ENCODE measurements at places on chromosomes 3 and 15.

GRCh38 chr15:95459273-95459672 lies 871.2 kb upstream of the NR2F2 start:
- no peak for DNase-seq

DNA sequence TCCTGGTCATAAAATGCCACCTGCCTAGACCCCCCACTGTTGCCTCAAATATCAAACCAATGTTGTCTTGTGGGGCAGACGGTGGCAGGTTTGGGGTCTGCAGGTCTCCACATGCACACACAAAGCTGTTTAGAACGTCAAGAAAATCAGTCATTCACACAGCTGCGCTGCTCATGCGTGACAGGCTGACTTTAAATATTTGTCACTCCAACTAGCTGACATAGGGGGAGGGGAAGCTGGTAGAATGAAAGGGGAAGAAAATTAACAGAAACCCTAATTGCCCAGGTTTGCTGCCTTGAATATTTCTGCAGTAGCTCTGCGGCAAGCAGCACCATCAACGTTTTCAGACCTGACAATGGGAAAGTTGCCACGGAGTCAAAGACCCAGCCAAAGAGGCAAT lies 201.8 kb downstream of the ABHD5 start:
- no peak for DNase-seq

DNA sequence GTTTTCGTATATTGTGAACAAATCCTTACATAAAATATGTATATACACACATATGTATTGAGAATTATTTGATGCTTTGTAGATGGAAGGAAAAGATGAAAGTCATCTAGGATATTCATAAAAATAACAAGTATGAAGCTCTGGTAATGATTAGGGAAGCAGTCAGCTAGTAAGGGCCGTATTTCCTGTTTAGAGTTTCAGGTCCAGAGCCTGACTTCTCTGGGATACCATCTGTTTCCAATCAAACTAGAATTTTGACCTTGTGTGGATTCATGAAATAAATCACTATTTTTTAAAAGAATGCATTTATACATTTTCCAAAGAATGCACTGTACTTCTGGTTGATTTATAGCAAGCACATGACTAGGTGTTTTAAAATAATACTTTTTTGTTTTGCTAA lies 156.1 kb upstream of the CGNL1 start:
- DNase-seq = no peak

DNA sequence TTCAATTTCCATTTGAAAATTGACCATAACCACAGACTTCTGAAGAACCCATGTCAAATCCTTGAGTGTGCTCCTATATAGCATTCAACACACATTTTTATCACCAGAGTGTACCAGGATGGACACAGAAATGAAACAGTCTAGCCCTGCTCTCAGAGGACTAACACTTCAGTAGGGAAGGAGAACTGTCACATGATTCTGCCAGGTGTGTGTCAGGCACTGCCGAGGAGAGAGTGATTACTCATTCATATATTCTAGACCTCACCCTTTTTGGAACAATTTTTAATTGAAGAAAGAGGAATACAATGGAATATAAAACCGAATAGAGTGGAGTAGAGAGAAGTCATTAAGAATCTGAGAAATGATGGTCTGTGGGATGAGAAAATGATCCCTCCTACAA lies 125.8 kb downstream of the ERC2 start:
- no peak for DNase-seq

DNA sequence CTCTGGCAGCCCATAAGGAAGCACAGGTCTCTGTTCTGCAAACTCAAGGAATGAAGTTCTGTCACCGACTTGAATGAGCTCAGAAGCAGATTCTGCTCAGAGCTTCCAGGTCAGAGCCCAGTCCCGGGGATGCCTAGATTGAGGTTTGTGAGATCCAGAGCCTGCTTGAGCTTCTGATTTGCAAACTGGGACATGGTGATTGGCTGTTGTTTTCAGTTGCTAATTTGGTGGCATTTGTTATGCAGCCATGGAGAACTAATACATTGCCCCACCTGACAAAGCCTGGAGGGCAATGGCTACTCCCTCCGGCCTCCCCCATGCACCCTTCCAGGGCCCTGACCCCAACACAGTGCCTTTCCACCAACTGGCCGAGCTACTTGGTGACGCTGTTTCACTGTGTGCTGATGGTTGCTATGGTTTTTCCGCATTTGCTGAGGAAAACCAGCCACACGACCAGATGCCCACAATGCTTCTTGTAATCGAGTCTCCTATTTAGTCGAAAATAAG lies 379.5 kb upstream of the ATP10A start:
- no peak for DNase-seq

DNA sequence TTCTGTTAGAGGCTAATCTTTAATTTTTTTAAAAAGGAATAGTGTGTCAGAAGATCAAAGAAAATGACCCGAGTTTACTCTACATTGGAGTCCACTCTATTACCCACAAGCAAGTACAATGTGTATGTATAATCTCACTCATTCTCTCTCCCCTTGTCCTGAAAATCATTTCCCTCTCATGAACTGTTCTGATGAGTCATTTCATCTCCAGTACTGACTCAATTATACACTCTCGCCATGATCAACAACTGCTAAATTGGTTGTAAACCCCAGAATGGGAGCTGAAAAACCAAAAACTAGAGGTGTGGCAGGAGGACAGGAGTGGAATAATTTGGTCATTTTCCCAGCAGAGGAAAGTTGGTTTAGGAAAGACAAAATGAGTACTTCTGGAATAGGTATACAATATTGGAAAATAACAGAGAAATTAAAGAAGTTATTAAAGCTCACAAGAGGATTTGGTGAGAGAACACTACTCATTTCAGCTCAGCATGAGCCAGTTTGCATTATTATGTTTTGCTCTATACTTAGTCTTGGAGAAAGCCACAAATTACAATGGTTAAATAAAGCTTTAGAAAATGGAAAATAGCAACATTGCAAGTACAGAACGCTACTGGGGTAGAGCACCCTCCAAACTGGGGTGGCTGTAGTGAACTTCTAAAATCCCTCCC lies 144.3 kb upstream of the PFN2 start:
- no peak for DNase-seq

DNA sequence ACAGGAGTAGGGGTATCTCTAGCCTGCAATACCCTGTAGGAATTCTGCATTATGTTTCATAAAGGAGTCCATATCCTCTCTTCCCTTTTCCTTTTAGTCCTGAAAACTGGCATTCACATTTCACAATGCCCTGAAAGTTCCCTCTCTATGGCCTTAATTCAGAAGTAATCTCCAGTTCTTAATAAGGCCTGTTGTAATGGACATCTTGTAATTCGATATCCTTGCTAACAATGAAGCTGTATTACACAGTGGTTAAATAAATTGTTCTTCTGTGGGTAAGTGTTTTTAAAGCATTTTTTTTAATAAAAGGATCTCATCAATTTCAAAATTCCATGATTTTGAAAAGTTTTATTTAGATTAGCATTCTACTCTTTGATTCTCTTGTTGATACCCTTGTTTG lies 34.3 kb upstream of the NEO1 start:
- DNase-seq = no peak

GRCh38 chr3:177420651-177421480 lies 223.6 kb upstream of the TBL1XR1 start:
- DNase-seq = no peak
